A172 (cell line): ENCODE measurements at places on chromosomes 4 and X.

DNA sequence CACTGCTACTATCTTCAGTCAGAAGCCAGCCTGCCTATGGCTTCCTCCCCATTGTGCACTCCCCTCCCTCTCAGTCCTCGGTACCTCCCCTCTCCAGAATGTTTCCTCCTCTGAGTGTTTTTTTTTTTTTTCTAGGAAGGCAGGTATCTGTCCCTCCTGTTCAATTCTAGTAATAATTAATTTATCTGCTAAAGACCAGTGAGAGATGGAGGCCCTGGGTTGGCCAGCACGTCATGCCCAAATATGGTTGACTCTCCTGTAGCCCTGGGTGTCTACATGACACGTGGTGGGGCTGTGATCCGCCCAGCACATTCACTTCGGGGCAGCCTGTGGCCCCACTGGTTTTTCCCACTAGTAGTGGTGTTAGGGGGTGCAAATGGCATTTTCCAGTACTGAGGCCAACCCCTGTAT is 1.8 kb downstream of the FLNA start:
- DNase-seq = no peak

GRCh38 chrX:103539695-103540094 is 20.4 kb upstream of the RAB40A start:
- no peak for DNase-seq

GRCh38 chr4:40630335-40631021 is 814 bp upstream of the RBM47 start:
- DNase-seq = no peak

DNA sequence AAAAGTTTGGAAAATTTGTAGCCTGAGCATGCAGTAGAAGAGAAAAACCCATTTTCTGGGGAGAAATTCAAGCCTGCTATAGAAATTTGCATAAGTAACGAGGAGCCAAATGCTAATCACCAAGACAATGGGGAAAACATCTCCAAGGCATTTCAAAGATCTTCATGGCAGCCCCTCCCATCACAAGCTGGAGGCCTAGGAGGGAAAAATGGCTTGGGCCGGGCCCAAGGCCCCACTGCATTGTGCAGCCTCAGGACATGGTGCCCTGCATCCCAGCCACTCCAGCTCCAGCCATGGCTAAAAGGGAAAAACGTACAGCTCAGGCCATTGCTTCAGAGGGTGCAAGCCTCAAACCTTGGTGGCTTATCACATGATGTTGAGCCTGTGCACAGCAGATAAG is 87.7 kb downstream of the SHROOM4 start:
- no peak for DNase-seq

GRCh38 chr4:142079959-142080358 is 443.6 kb downstream of the IL15 start:
- DNase-seq = no peak

GRCh38 chrX:261919-262352 is 19.2 kb upstream of the PLCXD1 start:
- DNase-seq = no peak

GRCh38 chr4:180169394-180169793 is 2073.8 kb upstream of the TENM3 start:
- DNase-seq = no peak

DNA sequence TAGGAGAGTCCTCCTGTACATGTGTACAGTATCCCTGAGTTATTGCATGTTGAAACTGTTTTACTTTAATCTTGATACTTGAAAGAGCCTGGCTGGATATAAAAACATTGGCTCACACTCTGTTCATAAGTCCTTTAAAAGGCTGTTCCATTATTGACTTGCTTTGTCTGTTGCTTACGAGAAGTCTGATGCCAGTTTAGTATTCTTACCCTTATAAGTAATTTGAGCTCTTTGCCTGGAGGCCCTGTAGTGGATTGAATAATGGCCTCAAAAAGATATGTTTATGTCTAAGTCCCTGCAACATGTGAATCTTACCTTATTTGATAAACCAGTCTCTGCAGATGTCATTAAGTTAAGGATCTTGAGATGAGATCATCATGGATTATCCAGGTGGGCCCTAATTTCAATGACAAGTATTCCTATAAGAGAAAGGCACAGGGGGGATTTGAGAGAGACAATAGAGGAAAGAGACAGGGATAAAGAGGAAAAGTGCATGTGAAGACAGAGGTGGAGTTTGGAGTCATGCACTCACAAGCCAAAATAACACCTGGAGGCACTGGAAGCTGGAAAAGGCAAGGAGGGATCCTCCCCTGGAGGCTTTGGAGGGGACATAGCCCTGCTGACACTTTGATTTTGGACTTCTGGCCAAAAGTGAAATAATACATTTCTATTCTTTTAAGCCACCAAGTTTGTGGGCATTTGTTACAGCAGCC is 98.1 kb downstream of the IRF2 start:
- DNase-seq = no peak

DNA sequence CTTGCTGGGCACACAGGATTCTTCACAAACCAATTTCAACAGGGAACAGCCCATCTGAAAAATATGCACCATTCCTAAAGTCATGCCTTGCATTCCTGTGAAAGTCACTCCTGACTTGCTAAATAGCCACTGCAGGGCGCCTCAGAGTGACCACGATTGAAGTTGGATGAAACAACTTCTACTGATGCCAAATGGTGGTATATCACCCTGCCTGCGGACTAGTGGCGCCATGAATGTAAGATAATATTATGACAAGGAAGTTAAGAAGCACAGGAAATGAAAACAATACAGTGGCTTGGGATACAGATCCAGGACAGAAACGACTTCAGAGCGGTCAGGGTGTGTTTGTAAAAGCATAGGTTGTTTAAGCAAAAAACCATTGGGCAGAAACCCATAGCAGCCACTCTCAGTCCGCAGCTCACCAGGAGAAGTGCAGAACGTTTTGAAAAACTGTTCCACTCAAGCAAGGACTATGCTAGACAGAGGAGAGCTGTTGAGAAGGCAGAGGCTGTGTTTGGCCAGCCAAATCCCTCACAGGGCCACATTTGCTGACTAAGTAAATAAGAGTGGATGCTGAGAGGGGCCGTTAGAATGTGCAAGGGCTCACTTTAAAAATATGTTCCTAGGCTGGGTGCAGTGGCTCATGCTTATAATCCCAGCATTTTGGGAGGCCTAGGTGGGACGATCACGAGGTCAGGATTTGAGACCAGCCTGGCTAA is 250.4 kb downstream of the PTTG2 start:
- no peak for DNase-seq

DNA sequence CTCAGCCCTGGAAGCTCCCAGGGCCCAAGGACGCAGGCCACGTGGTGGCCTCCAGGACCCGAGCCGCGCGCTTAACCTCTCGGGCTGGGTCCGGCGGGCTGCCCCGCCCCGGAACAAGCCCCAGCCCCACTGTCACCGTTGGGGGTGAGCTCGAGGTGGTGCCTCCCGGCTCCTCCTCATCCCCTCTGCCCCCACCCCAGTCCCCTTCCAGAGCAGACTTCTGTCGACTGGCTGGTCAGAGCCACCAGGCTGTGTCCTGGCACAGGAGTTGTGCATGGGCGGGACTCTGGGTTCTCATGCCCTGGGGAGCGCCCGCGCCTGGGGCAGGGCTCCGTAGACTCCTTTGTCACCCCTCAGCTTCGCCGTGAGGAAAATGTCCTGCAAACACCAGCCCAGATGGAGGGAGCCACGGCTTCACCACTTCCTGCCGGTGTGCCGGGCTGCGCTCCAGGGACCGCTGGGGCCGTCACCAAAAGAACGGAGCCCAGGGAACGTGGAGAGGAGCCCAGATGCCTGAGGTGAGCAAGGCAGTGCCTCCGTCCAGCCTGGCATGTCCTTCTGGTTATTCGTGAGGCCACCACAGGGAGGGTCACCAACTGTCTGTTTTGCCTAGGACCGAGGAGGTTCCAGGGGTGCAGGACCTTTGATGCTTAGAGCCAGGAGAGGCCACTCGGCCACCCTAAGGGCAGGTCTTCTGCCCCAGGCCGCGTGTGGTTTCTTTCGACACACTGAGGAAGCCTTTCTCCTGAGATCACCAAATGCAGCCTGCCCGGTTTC is 7.1 kb upstream of the RGS12 start:
- peak; percentile 46 for DNase-seq

DNA sequence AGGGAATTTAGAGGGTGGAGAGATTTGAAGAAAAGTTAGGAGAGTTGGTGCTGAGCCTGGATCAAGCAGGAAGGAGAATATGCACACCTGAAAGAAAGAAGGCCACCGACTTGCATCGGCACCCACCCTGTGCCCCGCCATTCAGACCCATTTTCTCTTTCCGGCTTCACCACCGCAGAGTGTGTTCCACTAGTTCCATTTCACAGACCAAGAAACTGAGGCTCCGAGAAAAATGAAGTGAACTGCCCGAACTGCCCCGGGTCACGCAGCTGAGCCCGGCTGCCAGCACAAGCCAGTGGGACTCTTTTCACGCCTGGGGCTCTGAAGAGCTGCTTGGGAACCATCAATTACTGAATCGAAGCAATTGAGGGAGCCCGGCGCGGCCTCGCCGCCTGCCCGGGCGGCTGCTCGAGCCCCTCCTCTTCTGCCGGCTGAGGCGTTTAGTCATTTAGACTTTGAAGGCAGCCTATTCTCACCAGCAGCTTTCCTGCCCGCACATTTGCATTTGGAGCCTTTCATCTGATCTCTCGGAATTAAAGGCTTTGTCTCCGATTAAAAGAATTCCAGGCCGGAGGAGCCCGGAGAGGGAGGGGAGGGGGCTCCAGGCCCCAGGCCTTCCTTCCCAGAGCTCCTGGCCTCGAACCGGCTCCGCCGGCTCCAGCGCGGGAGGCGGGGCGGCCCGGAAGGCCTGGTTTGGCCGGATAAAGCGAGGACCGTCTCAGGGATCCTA is 140.2 kb upstream of the PJA1 start:
- no peak for DNase-seq

DNA sequence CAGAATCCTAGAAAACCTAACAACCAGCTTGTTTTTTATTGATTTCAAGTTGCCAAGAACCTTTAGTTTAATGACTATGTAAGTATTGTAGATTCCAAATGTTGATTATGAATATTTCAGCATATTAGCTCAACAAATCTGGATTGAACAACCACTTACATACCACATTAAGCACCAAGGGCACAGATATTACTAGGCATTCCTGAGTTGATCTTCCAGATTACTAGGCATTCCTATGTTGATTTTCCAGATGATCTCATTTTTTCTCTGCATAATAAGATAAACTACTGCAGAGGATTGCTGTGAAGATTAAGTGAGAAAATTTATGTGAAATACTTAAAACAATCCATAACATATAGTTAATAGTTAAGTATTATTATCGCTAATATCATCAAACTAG is 17.4 kb upstream of the DCAF8L1 start:
- DNase-seq = no peak

DNA sequence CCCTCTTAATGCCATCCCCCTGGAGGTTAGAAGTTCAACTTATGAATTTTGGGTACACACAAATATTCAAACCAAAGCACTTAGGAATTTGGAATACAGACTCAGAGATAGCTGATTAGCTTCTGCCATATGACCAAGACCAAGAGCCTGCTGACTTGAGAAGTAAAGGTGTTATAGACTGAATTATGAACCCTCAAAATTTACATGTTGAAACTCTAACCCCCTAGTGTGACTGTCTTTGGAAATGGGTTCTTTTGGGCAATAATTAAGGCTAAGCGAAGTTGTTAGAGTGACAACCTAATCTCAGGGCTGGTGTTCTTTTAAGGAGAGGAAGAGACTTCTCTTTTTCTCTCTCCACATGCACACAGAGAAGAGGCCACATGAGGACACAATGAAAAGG is 151.2 kb downstream of the COX18 start:
- no peak for DNase-seq

DNA sequence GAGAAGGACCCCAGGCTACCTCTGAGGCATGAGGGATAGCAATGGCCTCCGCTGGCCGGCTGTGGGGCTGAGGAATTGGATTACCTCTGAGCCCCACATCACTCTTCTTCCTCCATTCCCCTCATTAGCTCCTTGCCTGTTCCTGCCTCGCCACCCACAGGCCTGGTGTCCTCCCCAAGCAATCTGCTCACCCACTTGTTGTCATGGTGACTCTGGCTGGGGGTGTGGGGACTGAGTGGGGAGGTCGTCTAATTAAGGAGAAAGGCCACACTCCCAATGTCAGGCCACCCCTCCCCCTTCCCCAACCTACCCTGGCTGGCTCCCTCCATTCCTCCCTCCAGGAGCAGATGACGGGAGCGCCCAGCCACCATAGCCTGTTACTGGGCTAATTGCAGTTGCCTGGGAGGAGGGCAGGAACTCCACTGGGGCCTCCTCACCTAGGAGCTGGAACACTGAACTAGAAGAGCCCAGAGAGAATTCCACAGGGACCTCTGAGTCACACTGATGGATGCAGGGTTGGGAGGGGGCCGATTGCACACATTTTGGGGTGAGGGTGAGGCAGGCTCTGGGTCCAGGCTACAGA is 20.7 kb downstream of the NALF2 start:
- DNase-seq = no peak

GRCh38 chr4:147727476-147728028 is 4.3 kb upstream of the ARHGAP10 start:
- no peak for DNase-seq

DNA sequence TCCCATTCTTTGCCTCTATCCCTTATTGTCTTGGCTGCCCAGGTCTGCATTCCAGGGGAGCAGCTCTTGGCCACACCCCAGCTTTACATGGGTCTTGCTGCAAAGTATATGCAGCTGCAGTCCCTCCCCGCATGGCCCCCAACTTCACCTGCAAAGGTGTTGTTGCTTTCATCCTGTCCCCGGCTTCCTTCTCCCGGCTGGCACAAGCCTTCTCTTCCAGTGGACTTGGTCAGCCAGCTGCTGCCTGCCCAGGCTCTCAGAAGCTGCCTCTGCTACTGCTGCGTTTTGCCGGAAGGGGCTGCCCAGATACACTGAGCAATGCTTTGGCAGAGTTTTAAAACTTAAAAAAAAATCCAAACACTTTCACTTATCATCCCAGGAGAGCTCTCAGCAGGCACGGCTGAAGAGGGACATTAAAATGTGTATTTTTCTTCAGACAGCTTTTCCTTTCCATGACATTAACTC is 121.2 kb upstream of the PDLIM3 start:
- peak; percentile 19 for DNase-seq

DNA sequence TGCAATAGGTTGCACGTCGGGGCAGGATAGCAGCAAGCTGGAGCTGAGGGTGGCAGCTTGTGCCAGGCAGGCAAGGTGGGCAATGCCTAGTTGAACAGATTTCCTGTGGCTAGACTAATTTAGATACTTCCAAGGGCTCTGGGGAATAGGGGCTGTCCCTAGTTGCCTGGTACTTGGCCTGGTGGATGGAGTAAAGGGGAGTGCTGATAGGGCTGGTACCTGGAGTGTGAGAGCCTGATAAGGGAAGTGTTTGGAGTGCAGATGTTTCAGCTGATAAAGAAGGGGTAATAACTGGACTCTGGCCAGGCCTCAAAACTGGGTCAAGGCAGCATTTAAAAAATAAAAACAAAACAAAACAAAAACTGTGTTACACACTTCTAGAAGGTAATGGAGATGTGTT is 665.5 kb downstream of the CCSER1 start:
- no peak for DNase-seq

- DNase-seq = no peak
Observed at GRCh38 chr4:79294064-79294463, 31.8 kb downstream of the NAA11 start.

- no peak for DNase-seq
Observed at GRCh38 chr4:29311247-29311646, 1408.9 kb upstream of the PCDH7 start.
